Hepatocyte (in vitro differentiated cells): ENCODE measurements at places on chromosomes 2 and 18. TPM values are rescaled to one million over a fixed set of nuclear protein-coding genes. Genes with fewer than 3 reads are reported as not detected.

GRCh38 chr2:99641999-99642398 lies 152.2 kb upstream of the REV1 start:
- H3K27me3 ChIP-seq = no peaks in the 10 kb centered on the region
- no peaks in the 10 kb centered on the region for H3K36me3 ChIP-seq
- H3K27ac ChIP-seq = no peak overlapping the region
- H3K4me3 ChIP-seq = no peak overlapping the region

- no peak overlapping the region for H3K4me3 ChIP-seq
- H3K27me3 ChIP-seq = no peaks in the 10 kb centered on the region
- no peak overlapping the region for H3K27ac ChIP-seq
- H3K36me3 ChIP-seq = no peaks in the 10 kb centered on the region
- DNase-seq = no peak
- no peaks in the 10 kb centered on the region for H3K4me1 ChIP-seq
These were observed 44.7 kb downstream of the HNRNPLL start for GRCh38 chr2:38557981-38558380.

The CCBE1 gene
- 2.8 and 3.1 TPM in 2 replicates for total RNA-seq

The ADAM23 gene
- total RNA-seq = 2.0 and 2.8 TPM in 2 replicates

The KCNG3 gene
- total RNA-seq = 0.28 and 0.57 TPM in 2 replicates
